Lung (tissue), 17 donors: ENCODE measurements at places on chromosomes 3 and 15. TPM values are rescaled to one million over a fixed set of nuclear protein-coding genes. Genes with fewer than 3 reads are reported as not detected.

GRCh38 chr3:165443664-165444063 is 247.5 kb upstream of the SLITRK3 start:
- H3K4me1 ChIP-seq = no peaks in the 10 kb centered on the region
- no peak for DNase-seq
- H3K27ac ChIP-seq = no peak overlapping the region
- H3K36me3 ChIP-seq = no peaks in the 10 kb centered on the region
- no peaks in the 10 kb centered on the region for H3K27me3 ChIP-seq

DNA sequence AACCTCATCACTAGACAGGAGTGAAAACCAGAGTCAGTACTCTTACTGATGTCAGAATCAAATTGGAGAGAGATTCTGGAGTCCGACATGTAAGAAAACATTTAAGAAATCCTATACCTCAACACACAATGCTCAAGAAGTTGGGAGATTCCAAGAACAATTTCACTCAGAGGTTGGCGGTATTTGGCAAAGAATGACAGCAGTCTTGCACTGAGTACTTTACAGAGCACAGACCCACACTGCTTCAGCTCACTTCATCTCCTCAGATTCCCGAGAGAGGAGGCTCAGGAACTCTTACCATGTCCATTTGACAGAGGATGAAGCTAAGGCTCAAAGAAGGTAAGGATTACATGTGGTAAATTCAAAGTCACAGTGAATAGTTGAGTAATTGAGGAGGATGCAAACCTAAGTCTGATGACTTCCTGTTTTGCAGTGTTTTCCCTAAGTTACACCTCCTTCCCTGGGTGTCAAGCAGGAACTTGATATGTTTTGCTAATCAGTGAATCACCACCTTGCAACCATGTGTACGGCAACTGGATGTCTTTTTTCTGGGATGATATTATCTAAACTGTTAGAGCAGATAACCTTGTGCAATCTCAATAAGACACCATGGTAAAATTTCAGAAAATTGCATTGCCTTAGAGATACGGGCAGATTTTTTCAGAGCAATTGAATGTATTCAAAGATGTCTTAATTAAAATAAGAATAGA is 61.3 kb upstream of the MME start:
- no peak for DNase-seq
- peaks cover 5% of the 10 kb centered on the region for H3K4me1 ChIP-seq
- no peak overlapping the region for H3K4me3 ChIP-seq
- no peak overlapping the region for H3K27ac ChIP-seq
- no peaks in the 10 kb centered on the region for H3K27me3 ChIP-seq

GRCh38 chr15:92167451-92167850 is 226.2 kb upstream of the ST8SIA2 start:
- no peak overlapping the region for H3K4me3 ChIP-seq
- no peak for DNase-seq
- H3K27me3 ChIP-seq = no peaks in the 10 kb centered on the region
- no peak overlapping the region for H3K27ac ChIP-seq

DNA sequence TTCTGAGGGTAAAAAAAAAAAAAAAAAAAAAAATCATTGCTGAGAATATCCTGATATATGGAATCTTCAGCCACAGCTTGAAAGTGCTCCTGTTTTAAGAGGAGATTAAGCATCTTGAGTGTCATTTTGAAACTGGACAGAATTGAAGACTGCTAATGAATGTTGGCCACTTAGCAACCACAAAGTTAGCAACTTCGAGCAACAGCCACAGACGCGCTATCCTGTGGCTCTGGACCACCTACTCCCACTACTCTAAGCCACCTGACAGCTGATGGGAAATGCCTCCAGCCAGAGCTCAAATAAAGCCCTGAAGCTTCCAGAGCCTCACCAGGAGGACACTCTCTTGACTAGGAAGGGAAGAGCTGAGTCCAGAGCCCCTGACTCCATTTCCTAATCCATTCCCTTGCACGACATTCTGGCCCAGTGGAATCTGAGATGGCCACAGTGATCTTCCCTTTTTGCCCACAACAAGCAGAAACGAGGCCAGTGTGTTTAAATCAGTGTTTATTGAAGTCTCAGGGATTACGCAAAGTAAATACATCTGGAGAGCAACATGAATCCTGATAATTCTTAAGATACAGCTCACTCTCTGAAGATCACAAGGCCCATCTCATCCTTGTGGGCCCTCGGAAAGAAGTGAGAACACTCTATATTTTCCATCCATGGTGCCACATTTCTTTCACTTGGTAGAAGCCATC is 58.6 kb downstream of the TMEM212 start:
- no peaks in the 10 kb centered on the region for H3K36me3 ChIP-seq
- no peak for DNase-seq
- H3K4me3 ChIP-seq = no peak overlapping the region
- no peaks in the 10 kb centered on the region for H3K27me3 ChIP-seq
- H3K4me1 ChIP-seq = peaks cover 5% of the 10 kb centered on the region

DNA sequence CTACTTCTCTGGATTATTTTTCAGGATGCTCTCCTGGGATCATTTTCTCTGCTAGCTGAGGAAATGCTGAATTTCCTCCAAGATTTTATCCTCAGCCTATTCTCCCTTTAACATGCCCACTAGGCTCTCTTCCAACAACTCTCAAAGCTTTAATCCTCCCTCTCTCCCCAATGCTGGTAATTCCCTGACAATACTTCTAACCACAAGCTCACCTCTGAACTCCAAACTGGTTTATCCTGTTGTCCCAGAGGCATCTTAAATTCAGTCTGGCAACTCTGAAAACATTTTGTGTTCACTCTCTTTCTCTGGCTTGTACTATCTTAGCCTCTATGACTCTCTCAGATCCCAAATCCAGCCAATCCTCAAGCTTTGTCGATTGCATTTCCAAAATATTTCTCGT is 490.3 kb downstream of the MECOM start:
- H3K27ac ChIP-seq = no peak overlapping the region
- H3K36me3 ChIP-seq = no peaks in the 10 kb centered on the region
- no peak overlapping the region for H3K4me3 ChIP-seq
- peak; percentile 26 for DNase-seq

GRCh38 chr3:79038636-79039035 is 729.2 kb downstream of the ROBO1 start:
- H3K4me3 ChIP-seq = no peak overlapping the region
- H3K27ac ChIP-seq = no peak overlapping the region
- no peaks in the 10 kb centered on the region for H3K36me3 ChIP-seq
- H3K4me1 ChIP-seq = no peaks in the 10 kb centered on the region

The SQOR gene
- total RNA-seq = 115 TPM

The KCTD6 gene
- 7.2 TPM for total RNA-seq

The ALS2CL gene
- total RNA-seq = 44.2 TPM

The TGM4 gene
- not detected for total RNA-seq

The NSMCE3 gene
- 6.2 TPM for total RNA-seq

The GRK7 gene
- 0.12 TPM for total RNA-seq
